ENCODE measurements at places on chromosomes 11 and 22. TPM values are rescaled to one million over a fixed set of nuclear protein-coding genes. Genes with fewer than 3 reads are reported as not detected.

Gene RAG2
- total RNA-seq: not detected

DNA sequence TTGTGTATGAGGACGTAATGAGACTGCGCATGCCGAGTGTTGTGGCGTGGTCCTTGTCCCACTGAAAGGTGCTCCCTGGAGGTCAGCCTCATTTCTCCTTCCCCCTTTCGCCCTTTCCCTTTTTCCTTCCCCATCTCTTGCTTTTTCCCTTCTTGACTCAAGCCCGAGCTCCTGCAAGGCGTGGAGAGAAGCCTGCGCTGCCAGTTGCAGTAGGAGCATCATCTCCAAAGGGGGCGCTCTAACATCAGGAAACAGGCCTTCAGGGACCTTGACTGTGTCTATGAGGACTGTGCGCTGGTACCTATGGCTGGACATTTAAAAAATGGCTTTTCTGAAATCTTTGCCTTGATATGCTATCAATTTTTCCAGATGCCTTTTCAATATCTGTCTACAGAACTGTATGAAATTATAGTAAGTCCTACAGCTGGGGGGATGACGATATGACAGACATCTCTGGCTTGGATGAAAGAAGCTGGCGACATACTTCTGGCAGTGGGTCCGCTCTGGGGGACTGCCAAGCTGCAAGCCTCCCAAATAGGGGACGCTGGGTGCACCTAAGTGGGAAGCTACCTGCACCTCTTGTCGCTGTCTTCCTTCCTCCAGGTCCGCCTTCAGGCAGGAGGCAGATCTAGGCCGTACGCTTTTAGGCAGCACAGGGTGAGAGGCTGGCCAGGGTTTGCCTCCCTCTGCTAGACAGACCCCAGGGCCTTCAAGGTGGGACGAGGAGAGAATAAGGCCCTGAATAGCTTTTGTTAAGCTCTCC is 96.5 kb downstream of the NXPE2 start:
- H3K27me3 ChIP-seq: peaks cover 35% of the 10 kb centered on the region
- peaks cover 13% of the 10 kb centered on the region for H3K4me1 ChIP-seq
- DNase-seq: peak; percentile 94
- no peak overlapping the region for H3K4me3 ChIP-seq
- H3K27ac ChIP-seq: no peak overlapping the region

GRCh38 chr11:126443120-126443519 is 87.6 kb downstream of the ST3GAL4 start:
- no peaks in the 10 kb centered on the region for H3K27me3 ChIP-seq
- no peak overlapping the region for H3K4me3 ChIP-seq
- H3K4me1 ChIP-seq: peaks cover 9% of the 10 kb centered on the region
- H3K36me3 ChIP-seq: no peaks in the 10 kb centered on the region
- no peak for DNase-seq
- no peak overlapping the region for H3K27ac ChIP-seq

- H3K4me3 ChIP-seq: no peak overlapping the region
- DNase-seq: no peak
- H3K36me3 ChIP-seq: no peaks in the 10 kb centered on the region
- H3K4me1 ChIP-seq: no peaks in the 10 kb centered on the region
Measured at GRCh38 chr11:34328632-34328910, 29.2 kb downstream of the ABTB2 start.
